ENCODE measurements at places on chromosomes 12 and 14. TPM values are rescaled to one million over a fixed set of nuclear protein-coding genes. Genes with fewer than 3 reads are reported as not detected.

DNA sequence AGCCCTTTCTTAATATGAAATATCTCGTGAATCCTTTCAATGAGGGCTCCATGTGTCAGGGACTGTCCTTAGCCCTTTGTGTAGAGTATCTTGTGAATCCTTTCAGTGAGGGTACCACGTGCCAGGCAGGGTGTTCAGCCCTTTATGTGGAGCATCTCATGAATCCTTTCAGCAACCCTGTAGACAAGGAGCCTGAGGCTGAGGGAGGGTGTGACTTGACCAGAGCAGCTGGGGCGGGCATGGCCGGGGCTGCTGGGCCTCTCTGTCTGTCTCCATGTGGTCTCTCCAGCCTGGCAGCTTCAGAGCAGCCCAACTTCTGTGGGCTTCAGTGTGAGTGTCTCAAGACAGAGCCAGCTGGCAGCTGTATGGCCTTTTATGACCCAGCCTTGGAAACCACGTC, 140.2 kb downstream of the AACS start:
- H3K36me3 ChIP-seq = peaks cover 3% of the 10 kb centered on the region
- DNase-seq = no peak
- H3K4me1 ChIP-seq = peaks cover 16% of the 10 kb centered on the region

DNA sequence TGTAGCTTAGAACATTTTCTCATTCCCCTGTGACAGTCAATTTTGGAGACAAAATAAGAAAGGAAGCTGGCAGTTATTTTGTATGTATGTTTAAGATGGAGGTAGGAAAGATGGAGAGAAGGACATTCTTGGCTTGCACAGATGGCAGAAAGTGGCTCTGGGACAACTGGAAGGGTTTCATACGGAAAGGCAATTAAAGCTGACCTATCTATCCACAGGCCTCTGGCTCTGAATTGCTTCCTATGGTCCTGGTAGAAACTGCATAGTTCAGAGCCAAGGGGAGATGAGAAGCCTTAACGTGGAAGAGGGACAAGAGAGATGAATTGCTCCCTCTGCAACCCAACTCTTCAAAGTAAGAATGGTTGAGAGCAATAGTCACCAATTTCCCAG, 8.0 kb upstream of the NPFF start:
- H3K27me3 ChIP-seq = no peaks in the 10 kb centered on the region
- H3K4me1 ChIP-seq = no peaks in the 10 kb centered on the region
- no peak for DNase-seq
- no peak overlapping the region for H3K27ac ChIP-seq

DNA sequence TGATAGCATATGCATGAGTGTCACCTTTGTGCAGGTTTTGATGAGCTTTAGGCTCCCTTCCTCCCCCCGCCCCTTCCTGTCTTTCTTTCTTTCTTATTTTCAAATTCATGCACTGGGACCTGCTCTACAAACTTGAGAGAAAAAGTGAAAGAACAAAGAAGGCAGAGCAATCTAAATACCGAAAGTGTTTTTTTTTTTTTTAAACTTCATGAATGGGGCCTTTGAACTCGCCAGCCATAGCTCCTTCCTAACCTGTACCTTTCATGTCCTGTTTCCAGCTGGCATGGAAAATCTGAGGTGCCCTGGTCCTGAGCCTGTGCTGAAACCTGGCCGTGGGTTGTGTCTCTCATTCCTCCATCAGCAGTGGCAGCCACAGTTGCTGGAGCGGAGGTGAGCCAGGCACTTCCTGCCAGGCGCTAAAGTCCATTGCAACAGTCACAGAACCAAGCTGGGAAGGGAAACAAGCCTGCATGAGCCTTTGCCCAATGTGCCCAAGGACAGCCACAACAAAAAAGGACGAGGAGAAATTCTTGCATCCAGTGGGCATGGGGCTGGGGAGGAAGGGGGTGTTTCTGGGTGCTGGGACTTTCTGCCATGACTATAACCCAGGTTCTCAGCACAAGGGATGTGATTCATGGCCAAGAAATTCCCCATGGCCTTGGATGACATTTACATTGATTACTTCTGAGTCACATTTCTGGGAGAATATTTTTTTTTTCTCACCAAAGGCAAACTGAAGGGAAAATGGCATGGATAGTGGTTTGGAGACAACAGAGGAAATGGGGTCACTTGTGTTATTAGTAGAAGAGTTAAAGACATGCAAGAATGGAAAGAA, 102.7 kb downstream of the TMEM30B start:
- H3K4me3 ChIP-seq = no peak overlapping the region
- H3K36me3 ChIP-seq = no peaks in the 10 kb centered on the region
- H3K27ac ChIP-seq = no peak overlapping the region
- DNase-seq = no peak
- H3K27me3 ChIP-seq = no peaks in the 10 kb centered on the region

GRCh38 chr12:132056320-132056719, 87.8 kb downstream of the DDX51 start:
- no peak overlapping the region for H3K27ac ChIP-seq
- H3K4me1 ChIP-seq = no peaks in the 10 kb centered on the region
- H3K4me3 ChIP-seq = no peak overlapping the region
- no peak for DNase-seq
- H3K36me3 ChIP-seq = peaks cover 39% of the 10 kb centered on the region

DNA sequence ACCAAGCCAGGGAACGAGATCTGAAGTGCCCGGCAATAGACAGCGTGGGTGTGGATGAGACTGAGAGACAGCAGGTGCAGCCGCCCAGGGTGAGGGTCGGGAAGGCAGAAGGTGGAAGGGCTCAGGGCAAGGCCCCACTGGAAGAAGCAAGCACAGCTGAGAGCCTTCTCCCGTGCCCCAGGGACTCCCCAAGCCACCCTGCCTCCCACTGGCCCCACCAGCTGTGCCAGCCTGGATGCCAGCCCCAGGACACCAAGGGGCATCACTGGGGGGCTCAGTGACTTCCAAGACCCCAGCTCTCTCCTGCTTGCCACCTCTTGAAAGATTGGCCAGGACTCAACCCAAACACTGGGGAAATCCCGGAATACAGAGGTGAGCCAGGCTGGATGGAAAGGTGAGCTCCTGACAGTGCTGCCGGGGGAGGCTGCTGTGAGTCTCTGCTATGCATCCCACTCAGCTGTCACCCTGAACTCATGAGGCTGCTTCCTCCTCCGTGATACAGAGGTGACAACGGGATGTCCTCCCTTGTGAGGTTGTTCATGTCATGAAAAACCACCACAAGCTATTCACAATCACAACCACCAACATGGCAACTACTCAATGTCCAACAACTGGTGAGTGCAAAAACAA, 13.8 kb downstream of the TESC start:
- H3K4me3 ChIP-seq = no peak overlapping the region
- DNase-seq = no peak
- H3K27ac ChIP-seq = no peak overlapping the region
- H3K27me3 ChIP-seq = no peaks in the 10 kb centered on the region

- H3K4me1 ChIP-seq = no peaks in the 10 kb centered on the region
- H3K4me3 ChIP-seq = no peak overlapping the region
- H3K27ac ChIP-seq = no peak overlapping the region
- DNase-seq = no peak
These were observed 40.4 kb downstream of the MMAB start for GRCh38 chr12:109532721-109533486.

GRCh38 chr14:37262649-37263048, 64.9 kb downstream of the MIPOL1 start:
- no peak overlapping the region for H3K4me3 ChIP-seq
- H3K36me3 ChIP-seq = no peaks in the 10 kb centered on the region
- H3K4me1 ChIP-seq = no peaks in the 10 kb centered on the region
- H3K27ac ChIP-seq = no peak overlapping the region
- DNase-seq = no peak

DNA sequence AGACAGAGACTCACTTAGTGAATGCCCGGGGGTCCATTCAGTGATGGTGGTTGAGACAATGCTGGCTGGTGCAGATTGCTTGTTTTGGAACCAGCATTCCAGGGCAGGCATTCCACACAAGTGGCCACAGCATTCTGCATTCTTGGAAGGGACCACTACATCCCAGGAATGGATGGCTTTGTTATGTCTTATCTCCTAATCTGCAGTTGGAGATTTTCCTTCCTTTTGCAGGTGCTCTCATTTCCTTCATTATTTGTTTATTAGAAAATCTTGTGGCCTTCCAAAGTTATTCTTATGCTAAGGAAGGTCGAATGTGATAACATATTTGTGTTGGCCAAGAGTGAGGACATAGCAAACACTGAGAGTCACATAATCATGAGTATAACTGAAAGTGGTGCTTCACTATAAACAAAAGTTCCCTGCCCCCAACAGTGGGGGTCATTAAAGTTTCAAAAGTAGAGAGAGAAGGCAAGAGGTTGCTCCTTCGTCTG, 66.0 kb downstream of the BMP4 start:
- peaks cover 6% of the 10 kb centered on the region for H3K4me1 ChIP-seq
- no peaks in the 10 kb centered on the region for H3K36me3 ChIP-seq
- H3K27me3 ChIP-seq = no peaks in the 10 kb centered on the region
- peak; percentile 57 for DNase-seq

GRCh38 chr12:58028294-58028693, 86.9 kb downstream of the ATP23 start:
- no peaks in the 10 kb centered on the region for H3K27me3 ChIP-seq
- H3K27ac ChIP-seq = no peak overlapping the region
- no peaks in the 10 kb centered on the region for H3K36me3 ChIP-seq
- no peak overlapping the region for H3K4me3 ChIP-seq
- no peaks in the 10 kb centered on the region for H3K4me1 ChIP-seq

DNA sequence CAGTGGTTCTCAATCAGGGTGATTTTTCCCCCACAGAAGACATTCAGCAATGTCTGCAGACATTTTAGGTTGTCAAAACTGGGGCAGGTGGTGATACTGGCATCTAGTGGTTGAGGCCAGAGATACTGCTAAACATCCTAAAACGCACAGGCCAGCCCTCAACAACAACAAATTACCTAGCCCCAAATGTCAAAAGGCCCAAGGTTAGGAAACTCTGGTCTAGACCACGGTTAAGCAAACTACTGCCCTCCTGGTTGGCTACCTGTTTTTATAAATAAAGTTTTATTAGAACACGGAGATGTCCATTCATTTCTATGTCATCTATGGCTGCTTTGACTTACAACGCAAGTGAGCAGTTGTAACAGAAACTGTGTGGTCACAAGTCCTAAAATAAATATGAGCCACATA, 186.7 kb downstream of the EFCAB11 start:
- H3K27ac ChIP-seq = no peak overlapping the region
- H3K4me1 ChIP-seq = no peaks in the 10 kb centered on the region
- no peak for DNase-seq
- H3K27me3 ChIP-seq = no peaks in the 10 kb centered on the region
- H3K4me3 ChIP-seq = no peak overlapping the region
- H3K36me3 ChIP-seq = no peaks in the 10 kb centered on the region

- H3K4me3 ChIP-seq = no peak overlapping the region
- no peaks in the 10 kb centered on the region for H3K27me3 ChIP-seq
- H3K27ac ChIP-seq = no peak overlapping the region
- no peaks in the 10 kb centered on the region for H3K4me1 ChIP-seq
- no peak for DNase-seq
These were observed 43.6 kb downstream of the PTPRR start for GRCh38 chr12:70876952-70877351.

DNA sequence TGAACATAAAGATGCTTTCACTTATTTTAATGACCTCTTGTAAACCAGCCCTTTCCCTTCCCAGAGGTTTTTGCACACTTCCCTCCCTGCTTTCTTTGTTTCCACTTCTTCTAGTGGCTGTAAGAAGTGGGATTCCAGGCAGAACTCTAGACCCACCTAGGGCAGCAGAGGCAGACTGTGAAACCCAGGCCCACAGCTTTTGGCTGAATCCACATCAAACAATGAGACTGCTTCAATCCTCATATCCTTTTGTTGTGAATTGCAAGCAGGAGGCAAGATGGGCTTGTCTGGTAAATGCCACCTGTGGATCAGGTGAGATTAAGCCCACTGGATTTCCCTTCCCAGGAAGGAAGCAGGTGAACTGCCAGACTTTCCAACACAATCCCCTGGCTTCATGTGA, 12.8 kb downstream of the CCDC177 start:
- no peak for DNase-seq
- H3K27me3 ChIP-seq = no peaks in the 10 kb centered on the region
- no peak overlapping the region for H3K27ac ChIP-seq
- H3K4me3 ChIP-seq = no peak overlapping the region
- H3K36me3 ChIP-seq = no peaks in the 10 kb centered on the region
- H3K4me1 ChIP-seq = no peaks in the 10 kb centered on the region

DNA sequence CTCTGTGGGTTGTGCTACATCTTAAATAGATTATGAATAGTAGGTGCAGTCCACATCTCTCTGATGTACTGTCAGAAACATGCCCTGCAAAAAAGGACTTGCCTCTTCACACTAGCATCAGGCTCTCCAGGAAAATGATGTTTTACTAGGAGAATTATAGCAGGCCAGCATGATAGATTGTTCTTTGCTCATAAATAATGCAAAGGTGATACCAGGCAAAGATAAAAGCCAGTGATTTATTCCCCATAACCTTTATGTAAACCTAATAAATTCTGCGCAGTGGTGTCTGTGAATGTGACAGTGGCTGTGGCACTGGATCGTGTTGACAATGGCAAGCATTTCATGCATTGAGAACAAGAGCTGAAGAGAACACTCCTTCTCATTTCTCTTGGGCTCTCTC, 646.5 kb upstream of the SEL1L start:
- no peak for DNase-seq
- no peaks in the 10 kb centered on the region for H3K27me3 ChIP-seq
- no peaks in the 10 kb centered on the region for H3K4me1 ChIP-seq
- H3K36me3 ChIP-seq = no peaks in the 10 kb centered on the region
- no peak overlapping the region for H3K4me3 ChIP-seq

- H3K36me3 ChIP-seq = no peaks in the 10 kb centered on the region
- H3K4me1 ChIP-seq = peaks cover 2% of the 10 kb centered on the region
- DNase-seq = no peak
- H3K27me3 ChIP-seq = no peaks in the 10 kb centered on the region
- no peak overlapping the region for H3K27ac ChIP-seq
- H3K4me3 ChIP-seq = no peak overlapping the region
These were observed 138.8 kb downstream of the CALM1 start for GRCh38 chr14:90535556-90536090.

- no peak overlapping the region for H3K27ac ChIP-seq
- no peak for DNase-seq
- no peak overlapping the region for H3K4me3 ChIP-seq
- H3K27me3 ChIP-seq = no peaks in the 10 kb centered on the region
These were observed 7.0 kb upstream of the RASSF3 start for GRCh38 chr12:64603183-64603841.

DNA sequence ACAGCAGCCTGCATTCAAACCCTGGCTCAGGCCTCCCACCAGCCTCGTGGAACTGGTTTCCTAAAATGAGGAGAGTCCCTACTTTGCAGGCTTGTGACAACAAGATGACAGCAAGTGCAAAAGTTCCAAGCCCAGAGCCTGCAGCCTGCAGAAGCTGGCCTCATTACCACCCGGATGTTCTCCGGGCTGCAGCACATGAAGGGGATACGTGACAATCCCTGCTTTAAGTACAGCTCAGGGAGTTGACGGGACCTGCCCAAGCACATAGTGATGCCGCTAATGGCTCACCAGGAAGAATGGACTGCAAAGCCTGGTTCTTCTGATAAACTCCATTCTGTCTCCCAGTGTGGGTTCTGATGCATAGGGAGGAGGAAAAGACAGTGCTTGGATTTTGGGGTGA, 15.0 kb downstream of the SSH1 start:
- 0 out of 2 replicates have a peak overlapping the region, but pooled peaks have one; percentile 24 for H3K27ac ChIP-seq
- H3K4me1 ChIP-seq = peaks cover 2% of the 10 kb centered on the region
- H3K36me3 ChIP-seq = no peaks in the 10 kb centered on the region

- H3K4me3 ChIP-seq = no peak overlapping the region
- peak; percentile 8 for DNase-seq
- no peaks in the 10 kb centered on the region for H3K36me3 ChIP-seq
- H3K27me3 ChIP-seq = no peaks in the 10 kb centered on the region
These were observed 111.6 kb downstream of the BBS10 start for GRCh38 chr12:76236640-76237039.

The NKX2-1 gene
- total RNA-seq = not detected

The KITLG gene
- 7.8 TPM for total RNA-seq

The MEG3 gene
- total RNA-seq = 1.3 TPM

The SALL2 gene
- total RNA-seq = 360 TPM

The IFT81 gene
- 14.4 TPM for total RNA-seq

The TMEM260 gene
- total RNA-seq = 15.2 TPM

The OR4E2 gene
- total RNA-seq = not detected

The TGM1 gene
- total RNA-seq = 2.2 TPM

Measured in H1 (cell line).